T-helper 17 cell (primary cell): ENCODE measurements at places on chromosomes 2 and 18. TPM values are rescaled to one million over a fixed set of nuclear protein-coding genes. Genes with fewer than 3 reads are reported as not detected.

- no peaks in the 10 kb centered on the region for H3K36me3 ChIP-seq
- no peaks in the 10 kb centered on the region for H3K27me3 ChIP-seq
- H3K27ac ChIP-seq, result peak overlapping the region; percentile 47
- peaks cover 5% of the 10 kb centered on the region for H3K4me1 ChIP-seq
- H3K4me3 ChIP-seq, result no peak overlapping the region
These were observed 12.7 kb upstream of the SMAD4 start for GRCh38 chr18:51017140-51017879.

- no peaks in the 10 kb centered on the region for H3K4me1 ChIP-seq
- no peak for DNase-seq
- no peak overlapping the region for H3K27ac ChIP-seq
- no peak overlapping the region for H3K4me3 ChIP-seq
- no peaks in the 10 kb centered on the region for H3K27me3 ChIP-seq
- peaks cover 2% of the 10 kb centered on the region for H3K36me3 ChIP-seq
These were observed 50.5 kb downstream of the SNED1 start for GRCh38 chr2:241048949-241049343.

DNA sequence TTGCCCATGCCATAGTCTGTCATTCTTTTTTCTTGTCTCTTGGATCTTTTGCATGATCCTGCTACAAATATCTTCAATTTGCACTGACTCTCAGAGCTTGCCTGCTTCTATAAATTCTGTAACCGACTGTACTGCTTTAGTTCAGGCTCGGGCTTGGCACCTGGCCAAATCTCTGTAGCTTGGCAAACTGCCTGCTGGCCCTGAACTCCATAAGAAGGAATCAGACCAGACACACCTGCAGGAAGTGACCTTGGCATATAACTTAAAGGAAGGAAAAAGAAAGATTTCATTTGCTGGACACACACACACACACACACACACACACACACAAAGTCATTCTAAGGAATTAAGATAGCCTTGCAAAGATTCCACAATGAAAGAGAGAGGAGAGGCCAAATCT lies 291.2 kb upstream of the DDX18 start:
- H3K27me3 ChIP-seq, result no peaks in the 10 kb centered on the region
- no peak overlapping the region for H3K27ac ChIP-seq
- H3K4me1 ChIP-seq, result no peaks in the 10 kb centered on the region
- no peak for DNase-seq

DNA sequence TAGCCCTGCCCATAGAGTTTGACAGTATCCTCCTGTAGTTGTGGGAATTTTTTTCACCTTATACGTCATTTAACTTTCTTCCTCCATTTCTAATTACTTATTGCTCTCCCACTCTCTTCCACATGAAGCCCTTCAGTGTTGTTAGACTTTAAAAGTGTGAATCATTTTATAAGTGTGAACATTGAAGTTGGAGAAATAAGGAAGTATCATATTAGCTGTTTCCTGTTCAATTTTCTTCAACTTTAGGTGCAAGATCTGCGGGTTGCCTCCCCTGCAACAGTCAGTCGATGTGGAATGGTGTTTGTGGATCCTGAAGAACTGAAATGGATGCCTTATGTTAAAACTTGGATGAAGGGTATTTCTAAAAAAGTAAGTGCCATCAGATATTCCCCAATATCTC lies 138.1 kb downstream of the DNAH6 start:
- no peak overlapping the region for H3K4me3 ChIP-seq
- no peaks in the 10 kb centered on the region for H3K36me3 ChIP-seq
- H3K27ac ChIP-seq, result no peak overlapping the region
- no peaks in the 10 kb centered on the region for H3K27me3 ChIP-seq
- DNase-seq, result no peak

DNA sequence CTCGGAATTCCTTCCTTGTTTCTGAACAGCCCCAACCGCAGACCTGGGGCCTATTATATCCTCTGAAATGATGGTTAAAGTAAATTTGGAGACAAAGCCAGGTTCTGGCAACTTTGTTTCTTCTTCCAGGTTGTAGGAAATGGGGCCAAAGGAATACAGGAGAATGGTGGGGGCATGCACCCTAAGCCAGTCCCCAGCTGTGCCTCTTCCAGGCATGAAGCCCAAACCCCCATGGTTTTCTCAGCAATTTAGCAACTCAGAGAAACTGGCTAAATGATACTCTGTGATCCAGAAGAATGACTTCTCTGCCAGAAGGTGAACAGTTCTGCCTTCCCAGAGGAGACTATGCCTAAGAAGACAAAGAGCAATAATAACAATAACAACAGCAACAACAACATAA lies 635.0 kb upstream of the FANCL start:
- no peaks in the 10 kb centered on the region for H3K36me3 ChIP-seq
- H3K27me3 ChIP-seq, result no peaks in the 10 kb centered on the region
- no peak overlapping the region for H3K4me3 ChIP-seq

GRCh38 chr2:85698880-85699254 lies 4.7 kb downstream of the GNLY start:
- no peak for DNase-seq
- H3K36me3 ChIP-seq, result no peaks in the 10 kb centered on the region
- peaks cover 15% of the 10 kb centered on the region for H3K4me1 ChIP-seq

DNA sequence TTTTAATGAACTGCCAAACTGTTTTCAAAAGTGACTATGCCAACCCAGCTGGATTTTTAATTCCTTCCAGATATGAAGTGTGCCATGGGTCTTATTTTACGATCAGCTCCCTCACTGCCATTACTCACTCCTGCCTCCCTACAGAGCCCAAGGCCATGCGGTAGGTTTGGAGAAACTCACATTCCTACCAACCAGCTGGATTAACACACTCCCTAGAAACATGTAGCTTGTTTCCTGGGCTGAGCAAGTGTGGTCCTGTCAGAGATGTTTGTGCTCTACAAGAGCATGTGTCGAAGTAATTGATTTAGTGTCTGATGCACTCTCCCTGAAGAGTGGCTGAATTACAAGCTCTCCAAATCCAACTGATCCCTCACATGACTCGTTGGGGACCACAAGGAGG lies 82.5 kb downstream of the SPP2 start:
- H3K27me3 ChIP-seq, result peaks cover 4% of the 10 kb centered on the region
- no peak overlapping the region for H3K4me3 ChIP-seq
- peaks cover 23% of the 10 kb centered on the region for H3K4me1 ChIP-seq
- no peak for DNase-seq

GRCh38 chr2:220687231-220687843 lies 884.8 kb downstream of the EPHA4 start:
- no peak overlapping the region for H3K27ac ChIP-seq
- H3K36me3 ChIP-seq, result no peaks in the 10 kb centered on the region
- H3K4me1 ChIP-seq, result peaks cover 2% of the 10 kb centered on the region
- H3K27me3 ChIP-seq, result peaks cover 50% of the 10 kb centered on the region

GRCh38 chr2:238956676-238957075 lies 108.8 kb downstream of the TWIST2 start:
- no peaks in the 10 kb centered on the region for H3K36me3 ChIP-seq
- H3K4me1 ChIP-seq, result no peaks in the 10 kb centered on the region
- H3K27ac ChIP-seq, result no peak overlapping the region
- no peak for DNase-seq

- peaks cover 2% of the 10 kb centered on the region for H3K36me3 ChIP-seq
- no peak overlapping the region for H3K4me3 ChIP-seq
- DNase-seq, result no peak
- H3K4me1 ChIP-seq, result peaks cover 49% of the 10 kb centered on the region
- H3K27me3 ChIP-seq, result no peaks in the 10 kb centered on the region
- H3K27ac ChIP-seq, result no peak overlapping the region
These were observed 4.6 kb downstream of the ARL5A start for GRCh38 chr2:151823651-151824050.

GRCh38 chr2:47072018-47072691 lies 83.0 kb downstream of the STPG4 start:
- no peaks in the 10 kb centered on the region for H3K27me3 ChIP-seq
- peak overlapping the region; percentile 75 for H3K4me3 ChIP-seq
- H3K4me1 ChIP-seq, result peaks cover 37% of the 10 kb centered on the region
- DNase-seq, result no peak

DNA sequence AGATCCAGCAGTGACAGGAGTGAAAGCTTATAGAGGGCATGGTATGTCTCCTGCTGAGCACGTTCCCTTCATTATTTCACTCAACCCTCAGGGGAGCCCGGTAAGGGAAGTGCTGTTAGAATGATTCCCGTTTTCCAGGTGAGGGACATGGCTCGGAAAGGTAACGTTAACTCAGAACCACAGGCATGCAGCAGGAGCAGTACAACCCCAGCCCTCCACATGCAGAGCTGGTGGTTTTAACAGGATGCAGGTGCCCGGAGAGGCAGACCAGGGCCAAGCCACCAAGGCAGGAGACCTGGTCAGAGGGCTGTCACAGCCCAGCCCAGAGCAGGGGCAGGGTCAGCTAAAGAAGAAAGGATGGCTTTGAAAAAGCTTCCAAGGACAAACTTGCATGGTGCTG lies 268.5 kb downstream of the SH3BP4 start:
- no peak for DNase-seq
- H3K36me3 ChIP-seq, result peaks cover 2% of the 10 kb centered on the region
- no peak overlapping the region for H3K4me3 ChIP-seq

DNA sequence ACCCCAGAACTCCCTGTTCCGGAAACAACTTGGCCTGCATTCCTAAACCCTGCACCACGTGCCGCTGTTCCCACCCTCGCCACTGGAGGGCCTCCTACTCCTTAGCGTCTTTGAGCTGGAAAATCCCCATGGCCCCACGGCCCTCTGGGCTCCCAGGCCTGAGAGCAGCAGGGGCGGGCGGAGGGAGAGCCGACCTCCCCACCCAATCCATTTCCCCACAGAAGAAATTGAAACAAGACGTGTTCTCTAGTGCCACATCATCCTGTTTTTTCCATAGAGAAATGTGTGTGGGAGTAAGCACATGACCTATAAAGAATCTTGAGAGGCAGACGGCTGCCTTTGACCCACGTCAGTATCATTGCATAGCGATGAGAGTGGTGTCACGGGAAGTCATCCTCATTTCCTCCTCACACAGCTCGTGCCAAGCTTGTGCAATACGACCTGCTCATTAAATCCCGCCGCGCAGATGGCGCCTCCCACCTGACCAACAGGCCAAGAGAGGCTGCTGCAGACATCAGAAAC lies 79.2 kb downstream of the LAMA1 start:
- no peak overlapping the region for H3K27ac ChIP-seq
- no peaks in the 10 kb centered on the region for H3K27me3 ChIP-seq
- no peak for DNase-seq
- H3K4me1 ChIP-seq, result no peaks in the 10 kb centered on the region

DNA sequence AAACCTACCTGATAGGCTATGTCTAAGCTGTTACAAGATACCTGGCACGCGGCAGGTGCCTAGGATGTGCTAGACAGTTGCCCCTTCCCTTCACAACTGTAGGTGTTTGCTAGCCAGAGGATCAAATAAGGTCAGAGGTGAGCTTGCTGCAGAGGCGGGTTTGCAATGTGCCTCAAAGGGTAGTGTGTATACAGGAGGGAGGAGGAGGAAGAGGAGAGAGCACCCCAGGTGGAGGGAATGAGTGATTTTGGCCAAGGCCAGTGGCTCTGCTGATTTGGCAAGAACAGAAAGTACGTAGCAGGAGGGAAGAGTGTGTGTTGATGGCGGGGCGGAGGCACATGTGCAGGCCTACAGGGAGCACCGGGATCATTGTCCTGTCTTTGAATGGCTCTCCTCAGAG lies 236.5 kb downstream of the HAUS1 start:
- H3K36me3 ChIP-seq, result no peaks in the 10 kb centered on the region
- no peak for DNase-seq
- peaks cover 32% of the 10 kb centered on the region for H3K27me3 ChIP-seq
- H3K4me1 ChIP-seq, result peaks cover 38% of the 10 kb centered on the region
- H3K27ac ChIP-seq, result no peak overlapping the region

DNA sequence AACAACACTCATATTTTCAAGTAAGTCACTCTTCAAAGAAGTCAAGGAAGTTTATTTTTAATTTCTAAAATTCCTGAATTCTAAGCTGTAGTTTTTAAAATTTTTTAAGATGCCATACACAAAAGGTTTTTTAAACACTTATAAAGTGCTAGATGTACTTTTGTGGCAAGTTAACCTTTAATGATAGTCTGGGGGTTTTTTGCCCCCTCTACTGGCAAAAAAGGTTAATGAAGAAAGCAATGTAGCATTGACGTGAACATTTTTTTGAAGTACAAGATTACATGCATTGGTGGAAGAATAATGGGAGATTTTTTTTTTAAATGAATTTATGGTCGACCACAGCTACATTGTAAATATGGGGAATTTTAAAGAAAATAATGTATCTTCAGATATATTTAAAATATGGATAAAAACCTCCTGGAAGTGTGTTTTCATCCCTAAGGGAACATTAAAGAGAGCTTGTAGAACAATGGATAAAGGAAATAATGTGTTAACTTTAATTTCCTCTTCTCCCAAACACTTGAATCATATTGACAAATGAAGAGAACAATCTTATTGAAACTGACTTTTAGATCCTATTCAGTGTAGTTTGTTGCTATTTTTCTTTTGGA lies 12.6 kb downstream of the ITPRID2 start:
- H3K4me1 ChIP-seq, result peaks cover 9% of the 10 kb centered on the region
- H3K36me3 ChIP-seq, result peaks cover 11% of the 10 kb centered on the region
- no peaks in the 10 kb centered on the region for H3K27me3 ChIP-seq
- DNase-seq, result no peak

- H3K27ac ChIP-seq, result no peak overlapping the region
- DNase-seq, result no peak
- peaks cover 43% of the 10 kb centered on the region for H3K27me3 ChIP-seq
- no peak overlapping the region for H3K4me3 ChIP-seq
These were observed 165.5 kb downstream of the TTC32 start for GRCh38 chr2:19736191-19736831.

GRCh38 chr18:13730481-13730880 lies 4.0 kb downstream of the RNMT start:
- H3K27me3 ChIP-seq, result no peaks in the 10 kb centered on the region
- no peak overlapping the region for H3K4me3 ChIP-seq
- peaks cover 40% of the 10 kb centered on the region for H3K4me1 ChIP-seq
- DNase-seq, result no peak

DNA sequence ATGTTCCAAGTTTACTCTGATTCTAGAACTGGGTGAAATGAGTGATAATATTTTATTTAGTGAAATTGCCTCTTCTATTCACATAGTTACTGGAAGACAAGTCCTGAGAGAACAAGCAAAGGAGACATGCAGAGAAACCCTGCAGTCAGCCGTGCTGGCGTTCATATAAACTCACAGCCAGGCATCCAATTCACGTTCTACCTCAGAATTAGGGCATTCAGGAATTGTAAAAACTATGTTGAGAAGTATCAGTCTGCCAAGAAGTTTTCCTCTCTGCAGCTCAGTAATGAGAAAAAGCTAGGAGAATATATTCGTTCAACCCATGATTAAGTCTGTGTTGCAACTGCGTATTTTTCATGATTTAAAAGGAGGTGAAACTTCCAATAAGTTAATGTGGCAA lies 156.2 kb upstream of the DSEL start:
- no peak overlapping the region for H3K4me3 ChIP-seq
- H3K36me3 ChIP-seq, result no peaks in the 10 kb centered on the region
- H3K27me3 ChIP-seq, result peaks cover 11% of the 10 kb centered on the region
- no peak for DNase-seq
- H3K4me1 ChIP-seq, result no peaks in the 10 kb centered on the region

Gene PAX8
- total RNA-seq, result 1.4 TPM

Gene TMEM169
- total RNA-seq, result 2.2 TPM

Gene KCNS3
- total RNA-seq, result not detected

Gene MC5R
- not detected for total RNA-seq

Gene NDC80
- total RNA-seq, result 9.6 TPM

Gene LMAN2L
- 7.1 TPM for total RNA-seq

Gene SPATA3
- total RNA-seq, result not detected

Gene GKN1
- not detected for total RNA-seq

Gene CLEC4F
- 0.15 TPM for total RNA-seq

Gene SESTD1
- 16.1 TPM for total RNA-seq
